Foreskin keratinocyte (primary cell): ENCODE measurements at places on chromosomes 7 and 10. TPM values are rescaled to one million over a fixed set of nuclear protein-coding genes. Genes with fewer than 3 reads are reported as not detected.

DNA sequence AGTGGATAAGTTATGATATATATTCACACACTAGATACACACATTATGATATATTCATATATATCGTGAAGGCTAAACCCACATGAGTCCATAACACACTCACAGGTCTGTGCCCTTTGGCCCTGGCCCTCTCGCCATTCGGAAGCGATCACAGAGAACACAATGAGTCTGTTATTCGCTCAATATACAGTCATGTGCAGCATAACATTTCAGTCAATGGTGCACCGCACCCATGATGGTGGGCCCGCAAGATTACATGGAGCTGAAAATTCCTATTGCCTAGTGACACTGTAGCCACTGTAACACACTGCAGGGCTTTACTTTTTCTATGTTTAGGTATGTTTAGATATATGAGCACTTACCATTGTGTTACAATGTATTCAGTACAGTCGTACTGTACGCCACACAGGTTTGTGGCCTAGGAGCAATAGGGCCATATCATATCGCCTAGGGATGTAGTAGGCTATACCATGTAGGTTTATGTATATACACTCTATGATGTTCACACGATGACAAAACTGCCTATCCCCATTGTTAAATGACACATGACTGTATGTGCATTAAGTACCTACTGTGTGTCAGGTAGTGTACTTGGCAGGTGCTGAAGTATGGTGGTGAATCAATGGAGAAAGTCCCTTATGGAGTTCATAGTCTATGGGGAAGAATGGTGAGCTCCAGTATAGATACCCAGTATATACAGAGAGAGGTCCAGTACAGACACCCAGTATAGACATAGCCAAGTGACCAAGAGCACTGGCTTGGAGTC lies 198.8 kb upstream of the KLF14 start:
- no peak for DNase-seq

- no peak for DNase-seq
Measured at GRCh38 chr7:92785923-92786322, 50.5 kb downstream of the CDK6 start.

GRCh38 chr7:104241538-104242209 lies 33.9 kb upstream of the ORC5 start:
- DNase-seq = no peak

AGAP9 gene
- 2.9 and 4.5 TPM in 2 replicates for total RNA-seq

DNA sequence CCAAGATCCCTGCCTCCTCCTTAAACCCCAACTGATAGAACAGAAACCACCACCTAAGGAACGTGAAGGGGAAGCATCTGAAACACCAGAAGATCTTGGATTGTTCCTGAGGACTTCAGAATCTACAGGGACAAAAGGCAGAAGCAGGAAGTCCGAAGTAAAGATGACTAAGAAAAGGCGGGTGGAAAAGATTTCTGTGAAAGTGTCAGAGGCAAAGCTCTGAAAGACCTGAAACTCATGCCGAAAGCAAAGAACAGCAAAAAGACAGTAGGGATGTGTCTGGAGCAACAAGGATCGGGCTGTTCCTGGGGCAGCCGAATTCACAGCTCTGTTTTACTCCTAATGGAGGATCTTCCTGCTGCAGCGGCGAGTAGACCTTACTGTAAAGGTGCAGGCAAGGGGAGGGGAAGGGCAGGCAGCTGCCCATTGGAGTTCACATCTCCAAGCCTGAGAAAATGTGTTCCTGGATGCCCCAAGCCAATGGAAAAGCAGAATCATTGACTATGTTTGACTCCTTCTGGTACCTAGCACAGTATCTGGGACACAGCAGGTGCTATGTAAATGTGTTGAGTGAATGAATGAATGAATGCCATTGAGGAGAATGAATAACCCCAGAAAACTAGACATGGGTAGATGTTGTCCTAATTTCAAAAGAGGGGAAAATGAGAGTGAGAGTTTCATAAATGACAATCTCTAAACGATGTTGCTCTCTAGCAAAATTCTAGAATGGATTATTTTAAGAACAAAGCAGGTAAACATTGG lies 40.4 kb downstream of the PDIA4 start:
- no peak for DNase-seq

DNA sequence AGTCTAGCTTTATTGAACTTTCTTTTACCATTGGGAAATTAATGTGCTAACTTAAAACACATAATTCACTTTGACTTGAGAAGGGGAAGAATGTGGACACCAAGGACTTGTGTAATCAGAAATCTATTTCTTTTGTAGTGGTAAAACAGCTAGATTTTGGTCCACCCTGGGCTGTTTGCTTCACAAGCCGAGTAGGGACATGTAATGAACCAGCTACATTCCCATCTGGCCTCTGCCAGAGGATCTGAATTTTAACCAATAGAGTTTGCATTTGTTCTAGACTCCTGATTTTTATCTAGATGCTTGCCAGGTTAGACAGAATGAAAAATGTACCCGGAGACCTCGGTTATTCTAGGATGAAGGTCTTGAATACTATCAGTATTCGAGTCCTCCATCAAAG lies 1.9 kb downstream of the CACNB2 start:
- no peak for DNase-seq

IFIT1B gene
- not detected in 2 replicates for total RNA-seq

DRGX gene
- not detected in 2 replicates for total RNA-seq

LRRC61 gene
- 8.6 and 9.9 TPM in 2 replicates for total RNA-seq

SEMA3A gene
- total RNA-seq = 3.2 and 4.6 TPM in 2 replicates

PDE6C gene
- total RNA-seq = not detected in 2 replicates

TMEM229A gene
- not detected in 2 replicates for total RNA-seq

PTPRN2 gene
- not detected in 2 replicates for total RNA-seq

DNA sequence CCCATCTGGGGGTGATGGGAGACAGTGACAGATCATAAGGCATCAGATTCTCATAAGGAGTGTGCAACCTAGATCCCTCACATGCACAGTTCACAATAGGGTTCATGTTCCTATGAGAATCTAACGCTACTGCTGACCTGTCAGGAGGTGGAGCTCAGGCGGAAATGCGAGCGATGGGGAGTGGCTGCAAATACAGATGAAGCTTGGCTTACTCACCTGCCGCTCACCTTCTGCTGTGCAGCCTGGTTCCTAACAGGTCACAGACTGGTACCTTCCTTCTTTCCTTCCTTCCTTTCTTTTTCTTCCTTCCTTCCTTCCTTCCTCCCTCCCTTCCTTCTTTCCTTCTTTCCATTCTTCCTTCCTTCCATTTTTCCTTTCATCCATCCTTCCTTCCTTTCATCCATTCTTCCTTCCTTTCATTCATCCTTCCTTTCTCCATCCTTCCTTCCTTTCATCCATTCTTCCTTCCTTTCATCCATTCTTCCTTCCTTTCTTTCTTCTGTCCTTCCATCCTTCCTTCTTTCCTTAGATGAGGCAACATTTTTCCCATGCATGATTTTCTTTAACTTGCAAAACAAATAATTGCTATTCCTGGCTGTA lies 370.0 kb upstream of the AUTS2 start:
- no peak for DNase-seq

GRCh38 chr10:71269301-71270288 lies 49.5 kb upstream of the SLC29A3 start:
- no peak for DNase-seq

DNA sequence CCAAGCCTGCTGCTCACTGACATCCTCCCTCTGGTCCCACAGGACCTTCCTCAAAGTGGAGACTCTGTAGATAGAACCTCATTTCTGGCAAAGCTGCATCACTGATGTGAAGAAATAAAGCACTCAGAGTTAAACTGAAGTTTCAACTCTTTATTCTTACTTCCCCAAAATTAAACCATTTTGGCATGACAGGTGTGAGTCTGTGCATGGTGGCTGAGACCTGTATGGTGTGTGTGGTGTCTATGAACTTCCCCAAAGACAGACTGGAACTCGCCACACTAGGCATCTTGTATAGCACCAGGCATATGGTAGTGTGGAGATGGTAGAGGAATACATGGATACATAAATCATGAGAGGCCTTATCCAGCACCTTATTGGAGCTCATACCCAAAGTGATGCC lies 6.6 kb upstream of the WDFY4 start:
- DNase-seq = no peak

SHH gene
- 0.11 TPM in 1 of 2 replicates, not detected in the other for total RNA-seq

DNA sequence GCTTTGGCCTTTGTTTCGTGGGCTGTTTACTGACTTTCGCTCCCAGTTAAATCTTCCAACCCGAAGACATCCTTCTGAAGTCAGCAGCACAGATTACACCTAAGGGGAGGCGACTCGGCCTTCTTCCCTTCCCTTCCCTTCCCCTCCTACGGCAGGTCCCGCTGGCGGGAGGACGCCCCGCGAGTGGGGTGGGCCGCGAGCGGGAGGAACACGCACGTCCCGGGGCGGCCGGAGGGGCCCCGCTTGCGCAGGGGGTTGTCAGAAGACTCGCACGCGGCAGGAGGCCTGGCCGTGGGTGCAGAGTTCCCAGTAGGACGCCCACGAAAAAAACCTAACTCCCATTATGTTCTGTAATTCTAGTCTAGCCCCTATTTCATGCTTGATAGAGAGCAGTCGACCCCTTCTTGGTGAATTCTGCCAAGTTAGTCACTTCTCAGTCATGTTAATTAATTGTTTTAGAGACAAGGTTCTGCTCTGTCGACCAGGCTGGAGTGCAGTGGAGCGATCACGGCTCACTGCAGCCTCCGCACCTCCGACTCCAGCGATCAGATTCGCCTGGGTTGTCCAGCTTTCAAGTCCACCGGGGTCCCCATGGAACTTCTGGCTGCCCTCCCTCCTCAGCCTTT lies 19.2 kb upstream of the ZNF32 start:
- no peak for DNase-seq

GRCh38 chr10:98370831-98371820 lies 43.9 kb downstream of the PYROXD2 start:
- DNase-seq = no peak

DNA sequence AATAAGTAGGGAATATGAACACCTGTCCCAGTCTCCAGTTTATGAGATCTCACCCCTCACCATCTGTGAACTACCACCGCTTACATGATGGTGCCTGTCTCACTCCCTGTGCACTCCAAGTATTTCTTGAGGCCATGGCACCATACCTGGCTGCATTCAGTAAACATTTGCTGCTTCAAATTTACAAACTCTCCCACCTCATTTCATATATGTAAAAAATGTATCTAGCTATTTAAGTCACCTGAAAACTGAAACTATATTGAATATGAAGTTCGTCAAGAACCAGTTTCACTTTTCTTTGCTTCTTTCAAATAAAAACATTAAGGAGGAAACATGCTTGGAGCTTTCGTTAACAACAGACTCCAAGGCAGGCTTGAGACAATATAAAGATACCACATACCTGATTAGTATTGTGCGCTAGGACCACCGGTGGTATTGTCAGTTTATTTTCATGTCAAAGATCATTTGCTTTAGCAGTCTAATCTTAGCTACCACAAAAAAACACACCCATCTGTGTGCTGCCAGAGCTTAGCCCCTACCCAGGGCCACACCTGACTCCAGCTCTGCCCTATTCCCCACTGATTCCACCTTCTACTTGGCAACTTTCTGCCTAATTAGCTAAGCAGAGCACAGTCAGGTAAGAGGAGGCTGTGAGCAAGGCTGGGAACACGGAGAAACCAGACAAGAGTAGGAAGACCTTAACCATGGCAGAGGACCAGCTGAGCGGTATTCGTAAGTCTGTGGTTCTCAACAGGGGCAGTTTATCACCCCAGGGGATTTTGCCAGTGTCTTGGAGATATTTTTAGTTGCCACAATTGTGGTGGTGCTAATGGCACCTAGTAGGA lies 92.0 kb downstream of the ZFAND4 start:
- DNase-seq = no peak

- DNase-seq = peak; percentile 76
Measured at GRCh38 chr10:122323941-122324675, 50.4 kb upstream of the PLEKHA1 start.

LIPF gene
- not detected in 2 replicates for total RNA-seq

DNA sequence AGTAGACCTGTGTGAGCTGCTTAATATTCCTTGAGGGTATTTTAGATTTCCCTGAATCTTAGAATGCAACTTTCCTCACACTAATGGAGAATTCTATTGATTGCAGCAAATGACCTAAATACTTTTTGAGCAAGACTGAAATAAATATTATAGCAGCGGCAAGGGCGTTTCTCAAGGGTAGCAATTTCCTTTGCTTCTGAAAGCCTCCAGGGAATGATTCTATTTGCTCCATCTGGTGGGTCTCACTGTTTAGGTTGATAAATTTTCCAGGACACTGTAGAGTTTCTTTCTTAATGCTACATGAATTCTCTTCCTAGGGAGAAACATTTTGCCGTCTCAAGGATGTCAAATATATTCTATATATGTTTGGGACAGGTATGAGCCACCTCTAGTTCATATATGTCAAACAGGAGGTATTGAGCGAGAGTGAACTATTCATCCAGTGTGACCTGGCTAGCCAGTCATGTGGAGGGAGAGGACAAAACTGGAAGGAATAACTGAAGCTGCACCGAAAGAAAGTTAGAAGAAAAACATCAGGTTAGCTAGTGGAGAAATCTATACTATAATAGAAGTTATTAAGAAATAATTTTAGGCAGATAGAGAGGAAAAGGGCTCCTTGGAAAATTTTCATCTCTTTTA lies 57.9 kb upstream of the FZD8 start:
- no peak for DNase-seq

DNA sequence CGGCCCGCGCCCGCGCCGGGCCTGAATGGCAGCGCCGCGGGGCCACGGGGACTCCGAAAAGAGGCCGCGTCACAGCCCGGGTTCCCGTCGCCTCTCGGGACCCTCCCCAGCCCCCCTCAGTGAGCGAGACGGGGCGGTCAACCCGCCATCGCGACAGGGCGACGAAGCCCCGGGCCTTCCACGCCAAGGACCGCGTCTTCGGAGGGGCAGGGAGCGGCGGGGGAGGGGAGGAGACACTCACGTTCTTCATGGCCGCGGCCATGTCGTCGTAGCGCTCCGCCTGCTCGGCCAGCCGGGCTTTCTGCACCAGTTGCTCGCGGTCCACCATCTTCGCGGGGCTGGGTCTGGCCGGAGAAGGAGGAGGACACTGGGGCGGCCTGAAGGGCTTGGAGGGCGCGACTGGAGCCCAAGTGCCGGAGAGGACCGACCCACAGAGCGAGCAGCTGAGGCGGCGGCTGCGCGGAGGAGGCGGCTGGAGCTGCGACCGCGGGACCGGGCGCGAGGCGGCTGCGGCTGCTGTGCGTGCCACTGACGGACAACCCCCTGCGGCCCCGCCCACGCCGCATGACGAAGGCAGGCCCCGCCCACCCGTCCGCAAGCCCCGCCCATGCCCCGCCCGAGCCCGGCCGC lies at the start of gene YWHAG:
TSS of gene YWHAG (minus strand) at position 511 of the 630 bp plus-strand sequence. CDS start at position 328, 183 bp downstream.
- DNase-seq = peak; percentile 52

CFAP70 gene
- 0.28 and 0.41 TPM in 2 replicates for total RNA-seq
